Vein endothelial cell (primary cell): ENCODE measurements at places on chromosomes 3 and 15. TPM values are rescaled to one million over a fixed set of nuclear protein-coding genes. Genes with fewer than 3 reads are reported as not detected.

The NPAP1 gene
- not detected in 2 replicates for total RNA-seq

The WDR72 gene
- total RNA-seq, result under 0.01 TPM in 1 of 2 replicates, not detected in the other

The SKOR1 gene
- 0.10 TPM in 1 of 2 replicates, not detected in the other for total RNA-seq

The AHSG gene
- not detected in 2 replicates for total RNA-seq

The FGF12 gene
- 1.6 and 2.9 TPM in 2 replicates for total RNA-seq

The GLCE gene
- 163 and 174 TPM in 2 replicates for total RNA-seq

The SEMA5B gene
- total RNA-seq, result under 0.01 TPM in 1 of 2 replicates, not detected in the other

The RARRES1 gene
- total RNA-seq, result 0.96 and 1.3 TPM in 2 replicates

The BNC1 gene
- 3.5 and 5.2 TPM in 2 replicates for total RNA-seq

The MUC20 gene
- total RNA-seq, result 0.38 and 2.0 TPM in 2 replicates
